ENCODE measurements at places on chromosomes 7 and 10.

DNA sequence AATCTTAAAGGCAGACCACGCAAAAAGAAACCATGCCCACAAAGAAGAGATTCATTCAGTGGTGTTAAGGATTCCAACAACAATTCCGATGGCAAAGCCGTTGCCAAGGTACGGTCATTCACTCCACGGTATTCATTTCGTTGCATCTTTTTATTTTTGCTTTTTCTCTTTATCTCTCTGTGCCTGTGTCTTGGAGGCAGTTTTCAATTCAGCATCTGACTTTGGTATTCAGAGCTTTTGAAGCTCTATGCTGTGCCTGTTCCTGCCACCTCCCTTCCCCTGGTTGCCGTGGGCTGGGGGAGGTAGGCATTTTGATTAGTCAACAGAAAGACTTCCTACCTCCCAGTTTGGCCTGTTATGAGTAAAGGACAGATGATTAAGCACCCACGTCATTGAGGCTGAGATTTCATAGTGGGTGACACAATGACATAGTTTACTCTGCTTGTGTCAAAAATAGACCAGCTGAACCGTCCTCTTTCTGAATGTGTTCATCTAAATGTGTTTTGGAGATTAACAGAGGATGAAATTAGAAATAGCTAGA, 149.5 kb downstream of the ARID5B start:
- DNase-seq = peak; percentile 76

DNA sequence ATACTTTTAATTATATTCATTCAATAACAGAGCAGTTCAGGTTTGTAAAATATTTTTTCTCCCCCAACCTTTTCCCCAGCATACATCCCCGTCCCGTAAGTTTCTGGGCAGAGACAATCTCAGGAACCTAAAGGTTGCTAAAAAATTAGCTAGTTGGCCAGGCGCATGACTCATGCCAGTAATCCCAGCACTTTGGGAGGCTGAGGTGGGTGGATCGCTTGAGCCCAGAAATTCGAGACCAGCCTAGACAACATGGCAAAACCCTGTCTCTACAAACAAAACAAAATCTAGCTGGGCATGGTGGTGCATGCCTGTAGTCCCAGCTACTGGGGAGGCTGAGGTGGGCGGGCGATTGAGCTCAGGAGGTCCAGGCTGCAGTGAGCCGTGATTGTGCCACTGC, 40.2 kb downstream of the TCF7L2 start:
- DNase-seq = no peak

DNA sequence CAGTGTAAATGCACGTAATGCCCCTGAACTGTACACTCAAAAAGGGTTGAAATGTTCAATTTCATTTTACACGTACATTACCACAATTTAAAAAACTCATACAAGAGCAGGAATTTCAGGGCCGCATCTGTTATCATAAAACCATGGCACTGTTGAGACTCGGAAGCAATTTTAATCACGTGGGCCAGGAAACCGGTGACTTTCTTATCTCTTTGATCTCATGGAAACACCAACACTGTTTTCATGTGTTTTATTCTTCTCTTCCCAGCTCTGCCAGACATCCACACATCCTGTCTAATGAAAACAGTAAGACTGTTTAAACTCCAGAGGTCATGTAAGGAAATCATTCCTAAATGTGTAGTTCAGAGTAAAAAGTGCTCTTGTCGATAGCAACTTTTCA, 35.9 kb downstream of the PTPRE start:
- no peak for DNase-seq

DNA sequence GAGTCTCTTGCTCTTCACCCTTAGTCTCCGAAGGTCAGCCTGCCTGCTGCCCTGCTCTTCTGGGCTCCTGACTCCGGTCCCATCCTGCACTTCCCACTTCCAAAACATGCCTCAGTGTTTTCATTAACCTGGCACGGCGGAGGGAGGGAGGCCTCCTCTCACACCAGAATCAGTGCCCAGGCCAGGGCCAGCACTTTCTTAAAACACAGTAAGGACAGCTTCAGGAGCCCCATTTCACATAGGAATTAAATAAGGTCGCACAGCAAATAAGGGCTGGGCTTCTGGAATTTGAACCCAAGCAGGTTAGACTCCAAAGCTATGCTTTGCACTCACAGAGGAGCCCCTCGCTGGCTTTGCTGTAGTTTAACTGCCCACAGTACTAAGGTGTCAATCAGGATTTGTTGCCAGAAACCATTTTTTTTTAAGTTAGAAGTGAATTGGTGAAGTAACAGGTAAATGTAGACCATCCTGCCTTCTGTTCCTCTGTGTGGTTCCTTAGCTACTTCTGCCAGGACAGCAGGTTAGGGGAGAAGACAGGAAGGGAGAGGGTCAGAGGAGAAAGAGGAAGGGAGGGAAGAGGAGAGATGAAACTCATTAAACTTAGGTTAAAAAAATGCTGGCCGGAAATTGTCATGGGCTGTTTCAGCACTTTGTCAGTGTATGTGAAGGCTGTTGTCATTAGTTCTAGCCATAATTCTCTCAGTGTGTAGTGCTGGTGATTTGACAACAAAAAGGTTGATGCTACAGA, 1.1 kb downstream of the RASSF4 start:
- DNase-seq = no peak

- peak; percentile 27 for DNase-seq
Observed at GRCh38 chr7:158587162-158588084, at the start of gene PTPRN2. Gene PTPRN2 (minus strand): TSS chr7:158587823.

GRCh38 chr7:3380034-3380433, 79.0 kb downstream of the SDK1 start:
- DNase-seq = no peak

DNA sequence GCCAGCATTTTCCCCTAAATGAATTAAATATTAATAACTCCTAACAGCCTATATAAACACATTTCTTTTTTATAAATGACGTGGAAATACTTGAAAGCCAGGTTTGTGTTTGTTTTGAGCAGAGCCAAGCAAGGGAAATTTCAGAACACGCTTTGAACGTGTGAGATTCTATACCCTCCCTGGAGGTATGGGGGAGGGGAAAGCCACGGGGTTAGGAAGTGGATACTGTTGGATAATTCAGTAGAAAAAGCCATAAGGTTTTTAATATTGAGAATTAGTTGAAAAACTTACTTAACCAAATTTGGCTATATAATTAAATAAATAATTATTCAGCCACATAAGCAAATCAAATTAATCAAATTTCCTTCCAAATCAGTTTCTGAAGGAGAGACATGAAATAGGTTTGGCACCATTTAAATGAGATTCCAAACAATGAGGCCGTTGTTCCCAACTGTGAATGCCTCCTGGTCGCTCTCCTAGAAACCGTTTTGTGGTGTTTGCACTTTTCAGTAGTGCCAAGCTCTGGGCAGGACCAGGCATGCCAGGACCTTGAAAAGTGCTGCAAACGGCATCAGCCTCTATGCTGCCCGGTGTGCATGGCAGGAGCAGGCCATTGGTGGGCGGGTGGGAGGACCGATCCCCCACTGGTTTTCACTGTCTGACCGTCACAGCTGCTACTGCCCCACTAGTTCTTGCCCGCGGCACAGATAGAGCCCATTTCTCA, 88.1 kb downstream of the SEPTIN14 start:
- DNase-seq = no peak

- no peak for DNase-seq
Observed at GRCh38 chr7:105613611-105614330, 32.5 kb upstream of the EFCAB10 start.

- no peak for DNase-seq
Observed at GRCh38 chr10:105969884-105970377, 1194.6 kb downstream of the SORCS1 start.

DNA sequence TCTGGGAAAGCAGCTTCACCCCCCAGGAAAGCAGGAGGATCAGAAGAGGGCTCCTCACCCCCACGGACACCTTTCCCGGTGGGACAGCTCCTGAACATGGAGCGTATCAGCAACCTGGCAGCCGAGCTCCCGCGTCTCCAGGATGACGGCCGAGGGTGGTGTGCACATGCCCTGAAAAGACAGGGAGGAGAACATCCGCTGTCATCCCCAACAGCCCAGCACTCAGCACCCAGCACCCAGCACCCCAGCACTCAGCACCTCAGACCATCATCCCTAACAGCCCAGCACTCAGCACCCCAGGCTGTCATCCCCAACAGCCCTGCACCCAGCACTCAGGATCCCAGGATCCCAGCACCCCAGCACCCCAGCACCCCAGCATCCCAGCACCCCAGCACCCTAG, 3.9 kb upstream of the CFAP46 start:
- DNase-seq = no peak

- no peak for DNase-seq
Observed at GRCh38 chr10:52410916-52411315, 96.8 kb downstream of the DKK1 start.

- no peak for DNase-seq
Observed at GRCh38 chr10:132785723-132786475, at the start of gene NKX6-2. Gene NKX6-2 (minus strand): TSS chr10:132786147. CDS start chr10:132785948, 199 bp downstream.

- no peak for DNase-seq
Observed at GRCh38 chr7:134182078-134182477, 54.9 kb downstream of the LRGUK start.

GRCh38 chr7:133303931-133304330, 51.1 kb downstream of the EXOC4 start:
- no peak for DNase-seq

- DNase-seq = peak; percentile 25
Observed at GRCh38 chr10:110455446-110455845, 42.3 kb upstream of the DUSP5 start.

DNA sequence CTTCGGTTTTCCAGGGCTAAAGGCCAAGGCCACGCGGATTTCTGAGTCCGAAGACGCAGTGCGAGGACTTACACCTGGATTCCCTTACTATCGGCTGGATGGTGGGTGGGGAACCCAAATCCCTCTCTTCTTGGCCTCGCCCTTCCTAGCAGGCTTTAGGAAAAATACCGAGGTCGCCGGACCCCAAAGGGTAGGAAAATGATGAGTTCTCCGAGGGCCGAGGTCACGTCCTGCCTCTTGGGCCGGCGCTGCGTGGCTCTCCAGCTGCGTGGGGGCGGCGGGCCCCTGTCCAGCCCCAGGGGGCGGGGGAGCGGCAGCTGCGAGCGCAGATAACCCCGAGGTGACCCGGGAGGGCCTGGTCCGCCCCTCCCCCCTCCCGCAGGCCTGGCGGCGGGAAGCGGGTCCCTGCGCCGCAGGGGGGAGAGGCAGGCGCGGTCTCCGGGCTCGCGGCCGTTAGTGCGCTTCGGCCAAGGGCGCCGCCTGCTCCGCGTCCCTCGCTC, 805 bp upstream of the HMX3 start:
- no peak for DNase-seq

GRCh38 chr10:7192061-7192460, 218.8 kb downstream of the SFMBT2 start:
- no peak for DNase-seq

DNA sequence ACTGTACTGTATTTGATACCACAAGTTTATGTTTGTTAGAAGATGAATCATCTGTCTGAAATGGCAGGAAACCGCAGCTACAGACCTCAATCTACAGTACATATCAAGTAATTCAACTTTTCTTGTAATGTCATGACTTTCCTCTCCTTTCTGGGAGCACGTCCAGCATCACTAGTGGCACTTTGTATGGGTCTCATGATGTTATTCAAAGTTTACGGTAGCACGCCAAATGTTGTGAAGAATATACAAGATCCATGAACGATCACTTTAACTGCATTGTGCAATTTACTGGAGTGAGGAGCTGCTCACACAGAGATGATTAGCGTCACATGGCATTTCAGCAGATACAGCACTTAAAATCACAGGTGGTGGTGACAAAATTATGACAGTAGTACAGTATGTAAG, 257.8 kb upstream of the GNAI1 start:
- DNase-seq = no peak

- DNase-seq = no peak
Observed at GRCh38 chr10:93236393-93237040, 162.8 kb downstream of the CYP26A1 start.

DNA sequence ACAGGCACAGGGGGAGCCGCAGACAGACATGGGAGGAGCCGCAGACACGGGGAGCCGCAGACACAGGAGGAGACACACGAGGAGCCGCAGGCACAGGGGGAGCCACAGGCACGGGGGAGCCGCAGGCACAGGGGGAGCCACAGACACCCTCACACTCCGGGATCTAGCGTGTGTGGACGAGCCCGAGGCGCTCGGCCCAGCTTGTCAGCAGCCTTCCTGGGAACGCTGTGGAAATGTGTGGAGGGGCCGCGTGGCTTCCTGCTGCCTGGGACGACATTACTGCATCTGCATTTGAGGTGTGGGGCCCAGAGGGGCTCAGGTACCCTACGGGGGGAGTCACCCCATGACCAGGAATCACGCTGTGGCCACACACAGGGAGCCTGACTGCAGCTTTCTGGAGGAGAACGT, 313.2 kb downstream of the PTPRN2 start:
- DNase-seq = no peak

GRCh38 chr7:2228921-2229320, 3.8 kb downstream of the MAD1L1 start:
- DNase-seq = no peak

DNA sequence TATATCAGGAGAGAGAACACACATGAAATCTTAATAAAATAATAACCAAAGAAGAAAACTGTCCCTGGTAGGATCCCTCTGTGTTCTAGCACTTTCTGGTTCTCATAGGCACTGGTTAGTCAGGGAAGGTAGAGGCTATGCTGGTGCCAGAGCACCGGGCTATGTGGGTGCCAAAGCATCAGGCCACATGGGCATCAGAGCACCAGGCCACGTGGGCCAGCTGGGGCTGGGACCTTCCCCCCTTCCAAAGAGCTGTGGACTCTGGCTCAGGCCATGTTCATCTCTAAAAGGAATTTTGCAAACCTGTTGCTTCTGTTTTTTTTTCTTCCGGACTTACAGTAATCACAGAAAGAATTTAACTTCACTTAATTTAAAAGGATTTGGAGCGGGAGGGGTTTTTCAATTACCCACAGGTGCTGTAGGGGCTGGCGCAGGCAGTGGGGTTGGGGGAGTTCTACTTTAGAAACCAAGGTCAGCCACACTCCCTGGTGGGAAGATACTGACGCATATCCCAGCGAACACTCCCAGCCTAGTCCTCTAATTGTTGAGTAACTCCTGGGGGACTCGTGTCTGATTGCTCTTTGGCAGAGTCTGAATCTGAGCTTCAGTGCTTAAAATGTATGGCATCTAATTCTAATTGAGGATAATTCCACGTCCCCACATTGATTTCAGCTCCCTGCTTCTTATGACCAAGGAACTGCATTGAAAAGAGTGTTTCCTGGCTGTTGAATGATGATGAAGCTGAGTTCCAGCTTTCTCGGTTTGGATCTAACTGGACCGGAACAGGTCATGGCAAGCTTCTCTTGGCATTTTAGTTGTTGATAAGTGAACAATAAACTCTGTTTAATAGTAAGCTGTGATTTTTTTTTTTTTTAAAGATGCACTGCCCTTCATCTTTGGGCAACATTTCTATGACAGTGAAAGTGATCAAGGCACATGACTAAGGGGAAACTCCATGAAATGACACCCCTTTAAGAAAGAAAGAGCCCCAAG, 110.7 kb upstream of the FZD8 start:
- no peak for DNase-seq

DNA sequence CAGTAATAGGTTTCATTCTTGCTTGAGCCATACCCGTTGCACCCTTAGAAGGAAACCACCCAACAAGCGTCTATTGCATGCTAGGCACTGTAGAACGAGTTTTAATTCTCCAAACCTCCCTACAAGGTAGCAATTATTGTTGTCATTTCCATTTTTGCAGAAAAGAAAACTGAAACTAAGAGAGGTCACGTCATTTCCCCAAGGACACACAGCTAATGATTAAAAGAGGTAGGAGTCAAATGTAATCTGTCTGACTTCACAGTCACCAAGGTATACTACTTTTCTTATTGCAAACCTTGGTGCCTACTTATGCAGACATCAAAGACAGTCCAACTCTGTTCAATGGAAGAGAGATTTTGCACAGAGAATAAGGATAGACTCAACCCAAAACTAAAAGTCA, 49.1 kb upstream of the C1QL3 start:
- no peak for DNase-seq

GRCh38 chr10:32189400-32190084, 133.3 kb upstream of the KIF5B start:
- no peak for DNase-seq
